ENCODE measurements at places on chromosomes 2 and 18.
A peak's percentile ranks its signal among the peaks of the same experiment; 100 is the strongest.

GRCh38 chr18:5317186-5317585 is 21.7 kb upstream of the ZBTB14 start:
- no peaks in the 10 kb centered on the region for H3K36me3 ChIP-seq
- no peaks in the 10 kb centered on the region for H3K27me3 ChIP-seq
- DNase-seq, result no peak
- no peaks in the 10 kb centered on the region for H3K4me1 ChIP-seq

DNA sequence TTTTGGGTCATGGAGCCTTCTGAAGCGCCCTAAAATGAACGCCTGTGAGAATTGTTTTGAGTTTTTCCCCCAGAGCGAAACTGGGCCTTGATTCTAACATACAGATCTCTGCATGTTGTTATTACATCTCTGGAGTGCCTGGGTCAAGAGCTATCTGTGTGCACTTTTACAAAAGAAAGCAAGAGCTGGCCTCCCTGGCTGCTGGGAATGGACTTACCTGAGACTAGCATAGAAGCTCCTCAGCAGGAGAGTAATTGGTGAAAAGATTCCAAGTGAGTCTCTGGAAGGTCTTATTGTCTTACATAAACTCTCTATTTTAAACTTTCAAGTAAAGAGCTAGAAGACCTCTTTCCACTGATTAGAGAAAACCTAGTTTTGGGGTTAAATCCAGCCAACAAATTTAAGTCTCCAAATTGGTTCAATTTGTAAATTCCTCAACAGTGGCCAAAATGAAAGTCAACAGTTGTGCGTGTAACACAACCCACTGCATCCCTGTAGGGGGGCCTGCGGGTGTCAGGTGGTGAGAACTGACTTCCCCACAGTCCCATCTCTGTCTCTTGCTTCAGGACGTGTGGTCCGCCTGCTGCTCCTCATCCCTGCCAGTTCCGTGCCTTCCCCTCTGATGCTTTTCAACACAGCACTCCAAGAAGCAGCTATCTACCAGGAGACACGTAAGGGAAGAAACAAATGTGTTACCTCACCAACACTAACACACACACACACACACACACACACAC is 206.1 kb downstream of the SH3BP4 start:
- H3K36me3 ChIP-seq, result no peaks in the 10 kb centered on the region
- no peaks in the 10 kb centered on the region for H3K4me1 ChIP-seq
- H3K27ac ChIP-seq, result no peak overlapping the region
- no peak for DNase-seq
- H3K4me3 ChIP-seq, result no peak overlapping the region

DNA sequence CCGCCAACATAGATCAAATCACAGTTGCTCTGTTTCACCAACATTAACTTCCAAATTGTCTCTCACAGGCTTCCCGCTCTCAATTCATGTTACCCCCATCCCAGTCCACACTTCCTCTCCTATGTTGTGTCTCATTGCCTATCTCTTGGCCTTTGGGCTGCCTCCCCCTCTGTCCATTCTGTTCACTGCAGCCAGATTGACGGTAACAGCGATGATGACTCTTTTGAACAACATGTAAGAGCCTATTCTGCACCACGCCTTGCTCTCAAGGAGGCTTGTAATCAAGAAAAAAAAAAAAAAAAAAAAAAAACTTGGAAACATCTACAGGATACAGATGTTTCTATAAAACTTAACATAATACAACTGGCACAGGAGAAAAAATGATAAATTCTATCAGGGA is 77.3 kb upstream of the RMDN2 start:
- no peaks in the 10 kb centered on the region for H3K36me3 ChIP-seq
- H3K4me3 ChIP-seq, result no peak overlapping the region
- DNase-seq, result no peak

DNA sequence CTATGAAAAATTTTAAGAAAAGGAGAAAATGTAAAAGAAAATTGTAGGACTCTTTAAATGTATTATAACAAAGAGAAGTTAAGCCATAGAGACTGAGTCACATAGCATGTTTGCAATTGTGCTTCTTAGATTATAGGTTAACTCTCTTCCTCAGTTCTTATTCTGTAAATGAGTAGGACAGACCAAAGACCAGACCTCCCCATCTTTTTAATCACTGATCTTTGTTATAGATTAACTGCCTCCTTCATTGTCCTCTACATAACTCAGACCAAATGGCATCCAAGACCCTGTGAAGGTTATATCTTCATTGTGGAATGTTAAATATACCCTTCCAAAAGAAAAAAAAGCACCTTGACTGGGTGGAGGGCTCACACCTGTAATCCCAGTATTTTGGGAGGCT is 316.9 kb upstream of the LRRTM4 start:
- H3K27ac ChIP-seq, result no peak overlapping the region
- no peak for DNase-seq
- H3K27me3 ChIP-seq, result no peaks in the 10 kb centered on the region
- no peak overlapping the region for H3K4me3 ChIP-seq

DNA sequence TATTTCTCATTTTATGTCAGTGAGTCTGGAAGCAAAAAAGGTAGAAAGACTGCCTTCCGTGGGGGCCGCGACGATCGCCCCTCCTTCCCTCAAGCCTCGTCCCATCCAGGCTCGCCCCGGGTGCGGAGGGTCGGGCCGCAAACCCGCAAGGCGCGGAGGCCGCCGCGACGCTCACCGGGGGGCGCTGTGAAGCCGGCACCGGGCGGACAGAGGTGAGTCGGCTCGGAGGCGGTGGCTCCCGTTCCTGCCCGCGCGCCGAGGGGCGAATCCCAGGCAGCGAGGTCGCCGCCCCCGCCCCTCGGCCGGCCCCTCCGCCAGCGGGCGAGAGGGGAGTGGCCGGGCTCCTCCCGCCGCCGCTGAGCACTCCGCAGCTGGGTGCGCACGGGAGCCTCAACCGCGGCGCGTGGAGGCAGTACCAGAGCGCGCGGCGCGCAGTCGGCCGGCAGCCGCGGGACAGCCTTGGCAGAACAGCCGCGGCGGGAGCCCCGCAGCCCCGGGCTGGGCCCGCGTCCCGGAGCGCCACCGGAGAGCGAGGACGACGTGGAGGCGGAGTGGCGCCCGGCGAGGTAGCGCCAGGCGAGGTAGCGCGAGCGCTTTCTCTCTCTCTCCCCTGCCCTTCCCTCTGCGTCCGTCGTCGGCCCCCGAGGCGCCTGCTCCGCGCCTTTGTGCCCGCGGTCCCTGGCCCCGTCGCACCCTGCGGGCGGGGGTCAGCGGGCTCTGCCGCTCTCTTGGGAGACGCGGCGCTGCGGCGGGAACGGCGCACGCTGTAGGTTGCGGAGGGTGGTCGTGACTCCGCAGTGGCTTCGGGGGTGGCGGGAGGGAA is at the start of gene MYO1B:
MYO1B (plus strand) TSS at position 359 of the 823 bp plus-strand sequence. CDS start 31,492 bp downstream, outside the sequence.
- peak within 1 kb of the TSS; percentile 56 for H3K4me3 ChIP-seq
- no peaks in the 10 kb centered on the region for H3K4me1 ChIP-seq
- peak; percentile 17 for DNase-seq
- peak within 1 kb of the TSS; percentile 76 for H3K27ac ChIP-seq

- H3K36me3 ChIP-seq, result no peaks in the 10 kb centered on the region
- DNase-seq, result no peak
- H3K4me1 ChIP-seq, result no peaks in the 10 kb centered on the region
- H3K27ac ChIP-seq, result no peak overlapping the region
These were observed 72.2 kb upstream of the DYNC1I2 start for GRCh38 chr2:171615069-171615468.

DNA sequence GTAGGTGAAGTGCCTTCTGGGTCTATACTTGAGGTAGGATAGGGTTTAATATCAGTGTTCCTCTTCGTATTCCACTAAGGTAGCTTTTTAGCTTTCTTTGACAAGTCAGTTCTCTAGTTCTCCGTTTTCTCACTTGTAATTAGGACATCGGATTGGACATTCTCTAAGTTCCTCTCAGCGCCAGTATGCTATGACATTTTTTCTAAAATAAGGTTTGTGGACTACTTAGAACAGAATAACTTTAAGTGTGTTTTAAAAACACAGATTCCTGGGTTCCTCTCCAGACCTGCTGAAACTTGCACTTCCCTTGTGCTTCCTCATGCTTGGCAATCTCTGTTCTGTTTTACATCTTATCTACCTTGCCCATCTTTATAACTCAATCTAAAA is 69.3 kb upstream of the YWHAQ start:
- peaks cover 7% of the 10 kb centered on the region for H3K4me1 ChIP-seq
- DNase-seq, result no peak
- H3K36me3 ChIP-seq, result no peaks in the 10 kb centered on the region
- H3K4me3 ChIP-seq, result no peak overlapping the region
- no peak overlapping the region for H3K27ac ChIP-seq

DNA sequence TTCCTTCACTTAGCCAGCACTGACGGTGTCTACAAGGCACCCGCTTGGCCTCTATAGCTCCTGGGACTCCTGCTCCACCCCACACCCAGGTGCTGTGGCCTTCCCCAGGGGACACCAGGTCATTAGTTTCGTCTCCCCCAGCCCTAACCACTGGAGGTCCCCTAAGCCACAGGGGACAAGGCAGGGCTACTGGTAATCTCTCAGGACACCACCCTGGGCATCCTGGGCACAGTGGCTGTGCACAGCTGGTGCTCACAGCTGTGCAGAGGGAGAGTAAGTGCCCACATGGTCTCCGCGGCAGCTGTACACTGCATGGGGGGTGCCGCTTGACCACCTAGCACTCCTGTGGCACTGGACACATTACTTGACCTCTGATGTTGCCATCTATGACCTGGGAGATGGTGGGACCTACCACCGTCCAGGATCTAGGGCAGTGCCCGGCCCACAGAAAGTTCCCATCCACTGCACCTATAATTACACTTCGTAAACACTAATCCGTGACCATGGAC is 134.0 kb downstream of the HDAC4 start:
- H3K4me1 ChIP-seq, result peaks cover 62% of the 10 kb centered on the region
- no peaks in the 10 kb centered on the region for H3K36me3 ChIP-seq
- H3K27me3 ChIP-seq, result no peaks in the 10 kb centered on the region
- no peak overlapping the region for H3K4me3 ChIP-seq

GRCh38 chr2:55923091-55923981 is at the start of gene EFEMP1:
Gene EFEMP1, minus strand, starts transcription at chr2:55923782. Its CDS starts 1,342 bp downstream, at chr2:55922440.
- peak; percentile 52 for DNase-seq
- no peaks in the 10 kb centered on the region for H3K36me3 ChIP-seq
- peak within 1 kb of the TSS; percentile 77 for H3K27ac ChIP-seq
- H3K4me3 ChIP-seq, result peak within 1 kb of the TSS; percentile 52
- H3K27me3 ChIP-seq, result no peaks in the 10 kb centered on the region
- H3K4me1 ChIP-seq, result peaks cover 18% of the 10 kb centered on the region

- DNase-seq, result no peak
- no peaks in the 10 kb centered on the region for H3K4me1 ChIP-seq
- no peaks in the 10 kb centered on the region for H3K36me3 ChIP-seq
- no peak overlapping the region for H3K27ac ChIP-seq
- H3K4me3 ChIP-seq, result no peak overlapping the region
These were observed 6.3 kb upstream of the DRC1 start for GRCh38 chr2:26395394-26395793.

DNA sequence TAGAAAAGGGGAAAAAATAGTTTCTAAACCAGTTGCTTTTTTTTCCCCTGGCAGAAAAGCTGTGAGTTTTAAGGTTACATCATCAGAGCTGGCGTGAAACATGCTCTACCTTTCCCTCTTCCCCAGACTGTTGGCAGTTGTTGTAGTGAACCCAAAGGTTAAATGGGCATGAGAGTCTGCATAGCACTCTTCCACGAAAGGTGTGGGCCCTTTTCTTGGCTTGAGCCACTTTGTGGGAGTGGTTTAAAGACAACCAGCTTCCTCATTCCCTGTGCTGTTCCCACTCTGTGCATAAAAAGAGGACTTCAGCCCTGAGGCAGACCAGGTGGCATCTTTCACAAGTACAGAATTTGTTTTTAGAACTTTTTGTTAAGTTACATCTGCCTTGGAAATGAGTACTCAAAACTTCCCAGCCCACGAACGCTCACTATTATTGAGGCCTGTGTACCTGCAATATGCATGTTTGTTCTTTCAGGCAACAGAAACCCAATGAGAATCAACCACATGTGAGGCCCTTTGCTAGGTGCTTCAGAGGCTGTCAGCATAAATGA is 243.8 kb downstream of the BABAM2 start:
- no peak overlapping the region for H3K4me3 ChIP-seq
- H3K4me1 ChIP-seq, result peaks cover 17% of the 10 kb centered on the region
- peak; percentile 12 for DNase-seq
- no peaks in the 10 kb centered on the region for H3K36me3 ChIP-seq
- no peaks in the 10 kb centered on the region for H3K27me3 ChIP-seq
- no peak overlapping the region for H3K27ac ChIP-seq

GRCh38 chr2:65640793-65641103 is 208.3 kb upstream of the SPRED2 start:
- no peaks in the 10 kb centered on the region for H3K36me3 ChIP-seq
- no peak for DNase-seq
- no peaks in the 10 kb centered on the region for H3K27me3 ChIP-seq
- no peaks in the 10 kb centered on the region for H3K4me1 ChIP-seq
- H3K4me3 ChIP-seq, result no peak overlapping the region

- no peaks in the 10 kb centered on the region for H3K27me3 ChIP-seq
- DNase-seq, result peak; percentile 4
- no peak overlapping the region for H3K4me3 ChIP-seq
- no peaks in the 10 kb centered on the region for H3K4me1 ChIP-seq
- H3K36me3 ChIP-seq, result no peaks in the 10 kb centered on the region
These were observed 113.2 kb upstream of the OTOS start for GRCh38 chr2:240253583-240254145.

Data from tibial nerve (tissue), 4 donors.